PC-3 (cell line): ENCODE measurements at places on chromosomes 11 and 22. TPM values are rescaled to one million over a fixed set of nuclear protein-coding genes. Genes with fewer than 3 reads are reported as not detected.

- H3K4me3 ChIP-seq: no peak overlapping the region
- H3K27ac ChIP-seq: no peak overlapping the region
- no peaks in the 10 kb centered on the region for H3K36me3 ChIP-seq
- H3K4me1 ChIP-seq: peaks cover 16% of the 10 kb centered on the region
- H3K27me3 ChIP-seq: no peaks in the 10 kb centered on the region
These were observed 26.1 kb upstream of the BAIAP2L2 start for GRCh38 chr22:38136607-38137006.

DNA sequence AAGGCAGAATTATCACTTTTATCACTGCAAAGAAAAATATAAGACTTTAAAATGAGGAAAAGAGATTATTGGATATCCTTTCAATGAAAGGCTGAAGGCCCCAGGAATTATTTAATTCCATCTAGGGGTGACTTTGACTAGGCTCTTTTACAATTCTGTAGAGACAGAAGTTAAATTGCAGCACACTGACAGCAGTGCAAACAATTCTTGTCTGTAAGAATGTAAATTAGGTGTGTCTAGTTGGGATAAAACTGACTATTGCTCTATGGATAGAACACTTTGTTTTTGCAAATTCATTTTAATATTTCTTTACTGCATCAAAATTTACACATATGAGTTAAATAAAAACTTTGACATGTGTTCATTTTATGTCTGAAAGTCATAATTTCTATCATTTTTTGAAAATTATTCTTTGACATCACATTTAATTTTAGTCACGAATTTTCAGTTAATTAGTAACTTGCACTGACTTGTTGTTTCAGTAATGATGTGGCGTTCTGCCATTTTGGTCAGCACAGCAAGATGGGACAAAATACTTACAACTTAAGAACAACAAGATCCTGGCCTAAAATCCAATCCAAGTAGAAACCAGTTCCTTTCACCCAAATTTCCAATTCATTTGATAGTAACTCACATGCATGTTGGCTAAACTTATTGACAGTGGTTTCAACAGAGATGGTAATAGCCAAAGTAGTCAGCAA lies 75.1 kb downstream of the SLC36A4 start:
- H3K27me3 ChIP-seq: no peaks in the 10 kb centered on the region
- H3K4me1 ChIP-seq: no peaks in the 10 kb centered on the region
- no peak overlapping the region for H3K4me3 ChIP-seq

SYT12 gene
- 4.8 and 5.1 TPM in 2 replicates for total RNA-seq

NR1H3 gene
- 14.2 and 31.6 TPM in 2 replicates for total RNA-seq

IRAG1 gene
- total RNA-seq: 0.29 TPM in 1 of 2 replicates, not detected in the other

GNAZ gene
- total RNA-seq: 14.4 and 17.6 TPM in 2 replicates

GRCh38 chr22:37260901-37261336 lies 16.9 kb upstream of the RAC2 start:
- peaks cover 24% of the 10 kb centered on the region for H3K4me1 ChIP-seq
- H3K27me3 ChIP-seq: no peaks in the 10 kb centered on the region
- H3K27ac ChIP-seq: no peak overlapping the region
- DNase-seq: peak; percentile 57
- H3K4me3 ChIP-seq: no peak overlapping the region

MYO7A gene
- 0.66 and 1.2 TPM in 2 replicates for total RNA-seq
